Right hindlimb (tissue), 1 donor: ENCODE measurements at places on chromosomes 3 and 15.

- DNase-seq = no peak
These were observed 1.8 kb downstream of the GSK3B start for GRCh38 chr3:120092474-120092873.

- DNase-seq = no peak
These were observed 52.0 kb downstream of the ILDR1 start for GRCh38 chr3:121970047-121970446.

GRCh38 chr3:102447272-102447671 lies 12.5 kb downstream of the ZPLD1 start:
- no peak for DNase-seq

DNA sequence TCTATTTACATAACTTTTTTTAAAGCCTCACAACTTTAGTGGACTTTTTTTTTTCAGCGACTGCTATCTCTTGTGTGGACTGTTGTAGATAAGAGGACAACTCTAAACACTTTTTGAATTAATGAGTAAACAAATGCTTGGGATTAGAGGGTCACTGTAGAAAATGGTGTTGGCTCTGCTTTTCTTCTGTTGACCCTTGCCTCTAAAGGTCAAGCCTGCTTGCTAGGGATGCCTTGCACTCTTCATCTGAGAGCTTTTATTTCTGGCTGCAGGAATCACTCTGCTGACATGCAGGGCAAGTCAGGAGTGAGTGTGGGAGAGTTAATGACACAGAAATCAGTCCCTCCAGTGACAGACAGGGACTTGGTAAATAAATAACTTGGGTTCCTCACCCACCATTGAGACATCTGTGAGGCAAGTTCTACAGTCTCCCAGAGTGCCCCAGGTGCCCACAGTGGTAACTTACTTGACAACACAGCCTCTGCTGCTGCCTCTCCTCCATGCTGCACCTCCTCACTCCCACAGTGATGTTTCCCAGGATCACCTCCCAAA lies 390.1 kb downstream of the IL20RB start:
- no peak for DNase-seq

- DNase-seq = no peak
These were observed 4.8 kb upstream of the VILL start for GRCh38 chr3:37985637-37986320.

GRCh38 chr3:153573481-153573880 lies 411.5 kb downstream of the RAP2B start:
- no peak for DNase-seq

- DNase-seq = no peak
These were observed 123.5 kb upstream of the TBL1XR1 start for GRCh38 chr3:177320765-177321247.

DNA sequence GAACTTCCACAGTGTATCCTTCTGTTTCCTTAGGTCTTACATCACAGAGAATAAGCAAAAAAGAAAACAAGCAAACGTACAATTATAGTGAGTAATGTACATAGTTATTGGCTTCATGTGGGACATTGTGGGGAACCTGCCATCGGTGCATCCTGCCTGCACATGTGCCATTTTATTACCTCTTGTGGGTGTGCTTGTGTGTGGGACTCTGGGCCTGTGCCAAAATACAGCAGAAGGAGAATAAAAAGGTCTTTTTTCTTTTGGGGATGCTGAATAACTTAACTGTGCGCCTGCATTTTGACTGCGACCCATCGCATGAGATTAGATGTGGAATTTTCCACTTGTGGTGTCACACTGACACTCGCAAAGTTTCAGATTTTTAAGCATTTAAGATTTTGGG lies 169.6 kb upstream of the DCBLD2 start:
- DNase-seq = no peak

DNA sequence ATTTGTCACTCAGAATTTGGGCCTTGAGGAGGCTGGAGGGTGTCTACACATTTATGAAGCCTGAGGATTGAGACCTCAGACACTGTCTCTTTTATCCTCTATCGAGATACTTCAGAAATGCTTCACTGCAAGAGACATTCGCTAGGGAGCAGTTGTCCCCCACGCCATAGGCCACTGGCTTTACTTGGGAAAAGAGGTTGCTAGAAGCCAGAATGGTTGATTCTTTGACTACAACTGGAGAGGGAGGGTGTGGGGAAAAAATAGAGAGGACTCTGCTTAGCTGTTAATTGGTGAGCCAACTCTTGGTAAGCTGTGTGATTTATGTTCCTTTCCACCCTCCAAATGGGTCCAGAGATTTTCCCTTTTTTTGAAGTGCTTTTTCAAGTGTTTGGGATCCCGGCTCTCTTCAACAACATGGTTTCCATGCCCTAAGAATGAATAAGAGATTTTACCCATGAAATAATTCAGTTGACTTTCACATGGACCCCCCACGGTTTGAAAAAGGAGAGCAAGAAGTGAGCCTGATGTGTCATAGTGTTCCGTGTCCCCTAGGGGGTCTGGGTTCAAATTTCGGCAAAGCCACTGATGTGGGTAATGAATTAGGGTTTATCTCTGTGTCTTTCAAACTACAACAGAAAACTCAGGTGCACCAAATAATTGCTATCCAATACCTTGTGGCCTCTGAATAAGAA lies 2.7 kb downstream of the BOC start:
- DNase-seq = no peak

GRCh38 chr15:65881766-65882434 lies 12.6 kb downstream of the RAB11A start:
- no peak for DNase-seq

- peak; percentile 87 for DNase-seq
These were observed 106.4 kb upstream of the RPL32 start for GRCh38 chr3:12947504-12948369.

DNA sequence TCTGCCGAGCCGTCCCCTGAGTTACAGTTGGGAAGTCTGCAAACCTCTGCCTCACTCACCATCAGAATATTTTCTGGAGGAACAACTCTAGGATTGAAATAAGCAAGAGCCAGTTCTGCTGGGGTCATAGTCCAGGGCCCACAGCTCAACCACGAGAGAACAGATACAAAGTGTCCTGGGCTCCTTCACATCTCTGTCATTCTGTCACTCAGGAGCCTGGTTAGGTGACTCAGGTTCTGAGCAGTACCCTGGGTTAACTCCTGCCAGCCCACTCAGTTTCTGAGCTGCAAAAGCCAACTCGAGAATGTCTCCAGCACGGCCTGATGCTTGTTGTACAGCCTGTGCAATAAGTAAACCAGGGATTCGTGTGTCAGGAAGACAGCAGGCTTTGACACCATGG lies 155.7 kb downstream of the SLCO3A1 start:
- no peak for DNase-seq

DNA sequence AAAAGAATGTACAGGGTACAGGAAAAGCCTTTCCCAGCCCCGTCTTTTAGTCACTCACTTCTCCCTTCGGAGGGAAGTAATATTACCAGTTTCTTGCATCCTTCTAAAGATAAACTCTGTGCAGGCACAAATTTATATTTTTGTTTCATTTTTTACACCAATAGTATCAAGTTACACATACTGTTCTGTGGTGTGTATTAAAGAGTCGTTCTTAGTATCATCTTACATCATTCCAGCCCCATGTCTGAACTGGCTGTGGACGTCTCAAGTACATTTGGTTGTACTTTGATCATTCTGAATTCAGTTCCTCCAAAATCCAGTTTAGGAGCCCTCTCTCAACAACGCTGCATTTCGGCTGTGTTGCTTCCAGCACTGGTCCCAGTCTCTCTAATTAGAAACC lies 68.7 kb downstream of the LMLN start:
- DNase-seq = no peak

- no peak for DNase-seq
These were observed 106.0 kb upstream of the NUDT16 start for GRCh38 chr3:131275556-131275955.

DNA sequence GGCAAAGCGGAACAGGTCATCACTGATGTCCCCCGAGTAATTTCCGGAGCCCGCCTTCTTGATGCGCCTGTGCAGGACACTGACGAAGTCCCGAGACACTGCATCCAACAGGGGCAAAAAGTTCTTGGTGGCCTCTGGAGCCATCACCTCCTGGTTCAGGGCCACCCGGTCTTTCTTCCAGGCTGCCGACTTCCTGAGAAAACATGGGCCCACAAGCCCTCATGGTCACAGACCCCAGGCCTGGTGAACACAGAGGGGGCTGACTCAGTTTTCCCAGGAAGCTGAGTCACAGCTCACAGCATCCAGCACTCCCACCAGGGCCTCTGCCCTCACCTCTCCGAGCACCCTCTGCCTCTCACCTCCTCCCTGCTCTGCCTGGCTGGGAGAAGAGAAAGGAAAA lies 22.4 kb downstream of the CYP11A1 start:
- no peak for DNase-seq

DNA sequence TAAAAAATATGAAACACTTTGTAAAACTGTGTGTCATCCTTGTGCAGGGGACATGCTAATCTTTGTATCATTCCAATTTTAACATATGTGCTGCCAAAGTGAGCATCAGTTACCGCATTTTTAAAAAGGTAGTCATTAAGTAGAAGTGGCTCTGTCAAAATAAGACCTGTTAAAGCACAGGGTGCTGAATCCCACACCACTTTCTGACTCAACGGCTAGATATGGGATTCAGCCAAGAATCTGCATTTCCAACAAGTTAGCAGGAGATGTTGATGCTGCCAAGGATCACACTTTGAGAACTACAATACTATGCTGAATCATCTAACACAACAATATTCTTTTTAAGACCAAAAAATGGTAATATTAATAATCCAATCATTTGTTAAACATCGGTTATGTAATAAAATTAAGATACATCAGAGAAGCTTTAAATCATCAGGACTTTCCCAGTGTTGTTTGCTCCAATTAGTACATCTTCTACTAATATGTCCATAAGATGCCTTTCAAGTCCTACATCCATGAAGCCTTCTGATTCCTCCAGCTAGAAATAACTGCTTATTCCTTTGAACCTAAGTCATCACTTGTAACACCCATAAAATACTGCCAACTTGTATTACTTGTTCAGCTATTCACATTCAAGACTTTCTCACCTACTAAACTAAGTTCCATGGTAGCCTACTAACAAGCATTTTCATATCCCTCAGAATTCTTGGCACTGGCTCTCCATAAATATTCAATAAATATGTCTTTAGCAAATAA lies 71.1 kb downstream of the TBL1XR1 start:
- DNase-seq = no peak

GRCh38 chr3:104437891-104438290 lies 928.8 kb upstream of the ALCAM start:
- peak; percentile 55 for DNase-seq

- no peak for DNase-seq
These were observed 146.0 kb upstream of the TNIK start for GRCh38 chr3:171606151-171606751.
